ENCODE measurements at places on chromosomes 6 and 20.

GRCh38 chr6:36349240-36349639, 12.6 kb upstream of the BNIP5 start:
- no peak for DNase-seq

- no peak for DNase-seq
Observed at GRCh38 chr6:52016915-52017748, 70.3 kb downstream of the PKHD1 start.

DNA sequence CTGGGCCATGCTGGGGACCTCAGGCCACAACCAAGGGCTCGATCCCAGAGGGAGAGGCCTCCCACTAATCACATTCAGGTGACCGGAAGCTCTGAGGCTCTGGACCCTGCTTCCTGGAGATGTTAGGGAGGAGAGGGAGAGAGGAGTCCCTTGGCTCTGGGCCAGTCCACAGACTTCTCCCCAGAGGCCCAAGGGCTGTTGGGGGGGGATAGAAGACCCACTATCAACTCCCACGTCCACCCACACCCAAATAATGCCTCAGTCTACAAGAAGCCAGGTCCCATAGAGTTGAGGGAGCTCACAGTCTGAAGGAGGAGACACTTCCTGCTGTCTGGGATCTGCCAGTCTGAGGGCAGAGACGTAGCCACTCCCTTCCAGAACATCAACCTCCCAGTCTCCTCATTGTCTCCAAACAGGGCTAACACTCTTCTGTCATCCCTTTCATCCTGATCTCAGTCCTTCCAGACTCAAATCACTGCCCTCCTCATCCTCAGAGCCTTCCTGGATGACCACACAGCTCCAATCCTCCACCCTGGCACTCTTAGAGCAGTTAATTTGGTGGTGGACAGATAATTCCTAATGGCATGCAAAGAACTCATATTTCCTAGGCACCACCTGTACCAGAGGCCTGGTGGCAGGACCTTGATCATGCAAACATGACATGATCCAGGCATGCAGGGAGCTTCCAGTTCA, 69.9 kb downstream of the MRPL14 start:
- no peak for DNase-seq

DNA sequence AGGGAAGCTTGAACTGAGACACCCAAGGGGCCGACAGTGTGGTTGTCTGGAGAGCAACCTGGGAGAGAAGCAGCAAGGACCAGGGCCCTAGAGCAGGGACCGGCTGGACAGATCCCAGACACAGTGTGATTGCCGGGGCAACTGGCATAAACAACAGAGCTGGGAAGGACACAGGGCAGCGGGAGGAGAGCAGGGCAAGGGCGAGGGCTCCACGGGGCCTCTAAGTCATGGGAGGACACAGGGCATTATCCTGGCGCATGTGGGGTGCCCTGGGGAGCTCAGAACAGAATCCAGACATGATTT, 31.1 kb upstream of the CCR6 start:
- no peak for DNase-seq

DNA sequence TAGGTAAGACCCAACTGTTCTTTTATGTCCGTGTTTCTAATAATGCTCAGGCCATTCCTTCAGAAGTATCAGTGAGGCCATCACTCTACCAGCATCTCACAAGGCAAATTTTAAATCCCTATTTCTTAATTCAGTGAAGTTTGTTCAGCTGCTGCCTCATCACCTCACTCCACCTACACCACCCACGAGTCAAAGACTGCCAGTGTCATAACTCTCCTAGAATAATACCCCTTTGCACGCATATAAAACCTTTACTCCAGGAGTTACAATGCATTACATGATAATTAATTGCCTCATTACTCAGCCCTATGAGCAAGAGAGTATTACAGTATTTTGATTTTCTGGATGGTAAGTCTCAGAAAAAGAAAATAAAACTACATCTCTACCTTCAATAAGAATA, 793.6 kb downstream of the TFAP2A start:
- DNase-seq: no peak

- DNase-seq: no peak
Observed at GRCh38 chr6:5632348-5632935, 371.1 kb downstream of the FARS2 start.

DNA sequence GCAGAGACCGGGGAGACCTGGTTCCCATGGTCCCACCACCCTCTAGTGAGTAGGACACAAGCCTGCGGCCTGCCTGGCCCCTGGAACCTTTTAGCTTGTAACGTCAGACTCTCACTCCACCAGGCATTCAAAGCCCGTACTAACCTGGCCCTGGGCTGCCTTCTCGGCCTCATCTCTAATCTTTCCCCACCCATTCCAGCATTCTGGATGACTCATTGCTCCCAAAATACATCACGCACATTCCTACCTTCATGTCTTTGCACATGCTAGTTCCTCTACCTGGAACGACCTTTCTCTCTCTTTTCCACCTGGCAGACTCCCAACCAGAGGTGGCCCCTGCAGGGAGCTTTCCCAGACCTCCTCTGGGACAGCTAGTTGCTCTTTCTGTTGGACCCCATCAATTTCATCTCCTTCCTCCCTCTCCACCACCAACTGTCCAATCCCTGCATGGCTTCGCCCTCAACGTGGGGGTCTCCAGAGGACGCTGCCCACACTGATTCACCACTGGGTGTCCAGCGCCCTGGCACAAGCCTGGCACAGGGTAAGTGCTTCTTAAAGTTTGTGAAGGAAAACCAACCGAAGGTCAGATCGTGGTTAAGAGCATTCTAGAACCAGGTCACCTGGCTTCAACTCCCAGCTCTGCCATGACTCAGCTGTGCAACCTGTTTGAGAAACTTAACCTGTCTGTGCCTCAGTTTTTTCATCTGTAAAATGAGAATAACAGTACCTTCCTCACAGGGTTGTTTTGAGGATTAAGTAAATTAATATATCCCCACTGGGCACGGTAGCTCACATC, 35.2 kb downstream of the JPH2 start:
- no peak for DNase-seq

DNA sequence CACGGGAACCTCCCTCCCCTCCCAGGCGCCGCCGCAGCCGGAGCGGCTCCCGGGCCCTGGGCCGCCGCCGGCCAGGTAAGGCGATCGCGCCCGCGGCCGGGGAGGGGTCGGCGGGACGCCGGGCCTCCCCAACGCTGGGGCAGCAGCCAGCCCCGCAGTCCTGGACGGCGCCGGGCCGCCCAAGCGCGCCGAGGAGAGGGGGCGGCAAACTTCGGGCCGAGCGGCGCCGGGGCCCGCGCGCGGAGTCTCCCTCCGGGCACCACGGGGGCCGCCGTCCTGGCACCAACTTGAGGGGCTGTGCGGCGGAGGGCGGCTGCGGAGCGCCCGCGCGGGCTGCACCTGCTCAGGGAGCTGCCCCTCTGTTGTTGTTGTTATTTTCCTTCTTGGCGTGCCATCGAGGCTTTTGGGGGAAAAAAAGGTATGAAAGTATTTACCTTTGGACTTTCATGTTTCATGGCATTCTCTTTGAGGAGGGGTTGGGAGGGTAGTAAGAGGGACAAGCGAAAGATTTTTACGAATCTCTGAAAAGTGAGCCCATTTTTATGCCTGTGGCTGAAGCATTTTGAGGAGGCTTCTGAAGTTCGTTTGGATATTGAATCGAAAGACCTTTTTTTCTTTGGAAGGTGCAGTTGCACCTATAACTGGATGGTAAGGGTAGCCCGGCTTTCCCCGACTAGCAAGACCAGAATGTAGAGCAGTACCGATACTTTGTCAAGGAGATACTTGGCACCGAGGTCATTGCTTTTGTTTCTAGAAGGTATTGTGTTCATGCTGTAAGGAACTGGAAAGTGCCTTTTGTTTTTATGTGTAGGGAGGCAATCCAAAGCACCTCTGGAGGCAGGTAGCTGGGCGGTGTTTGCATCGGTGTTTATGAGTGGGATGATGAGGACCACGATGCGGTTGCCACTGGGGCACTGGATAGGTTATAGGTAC, at the start of gene RNF182:
Gene RNF182 (plus strand): TSS at position 4 of the 933 bp plus-strand sequence. CDS start 52,168 bp downstream, outside the sequence.
- DNase-seq: no peak

DNA sequence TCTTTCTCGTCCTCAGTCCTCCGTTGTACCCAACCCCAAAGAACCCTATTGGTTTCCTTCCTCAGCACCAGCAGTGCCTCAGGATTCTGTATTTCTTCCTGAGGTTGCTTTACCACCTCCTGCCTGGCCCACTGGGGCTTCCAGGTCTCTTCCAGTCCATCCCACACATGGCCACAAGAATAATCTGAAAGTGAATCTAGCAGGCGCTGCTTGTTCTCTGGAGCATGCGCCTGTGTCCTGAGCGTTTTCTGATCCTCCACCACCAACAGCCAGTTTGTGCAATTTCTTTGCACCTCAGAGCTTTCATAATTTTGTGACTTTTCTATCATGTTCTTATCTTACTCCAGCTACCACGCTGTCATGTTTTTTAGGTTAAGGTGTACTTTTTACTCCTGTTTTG, 11.6 kb upstream of the HSP90AB1 start:
- DNase-seq: no peak

GRCh38 chr6:40671694-40672050, 84.5 kb upstream of the LRFN2 start:
- DNase-seq: no peak

GRCh38 chr6:30263734-30264133, 50.5 kb upstream of the TRIM26 start:
- peak; percentile 59 for DNase-seq

DNA sequence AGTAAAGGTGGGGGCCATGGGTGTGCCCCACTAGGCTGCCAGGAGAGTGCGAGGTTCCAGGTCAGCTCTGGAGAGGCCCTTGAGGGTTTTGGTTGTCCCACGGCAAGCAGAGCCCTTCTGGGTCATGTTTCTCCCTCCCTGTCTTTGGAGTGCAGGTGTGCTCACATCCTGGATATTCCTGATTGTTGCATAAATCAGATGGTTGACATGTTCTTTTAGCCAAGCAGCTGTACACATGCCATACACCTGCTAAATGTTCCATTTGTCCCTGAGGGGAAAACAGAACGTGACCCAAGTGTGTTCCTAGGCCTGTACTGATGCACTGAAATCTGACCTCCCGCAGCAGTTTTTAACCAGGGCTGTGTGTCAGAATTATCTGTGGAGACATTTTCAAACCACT, 77.5 kb upstream of the BEND3 start:
- no peak for DNase-seq

DNA sequence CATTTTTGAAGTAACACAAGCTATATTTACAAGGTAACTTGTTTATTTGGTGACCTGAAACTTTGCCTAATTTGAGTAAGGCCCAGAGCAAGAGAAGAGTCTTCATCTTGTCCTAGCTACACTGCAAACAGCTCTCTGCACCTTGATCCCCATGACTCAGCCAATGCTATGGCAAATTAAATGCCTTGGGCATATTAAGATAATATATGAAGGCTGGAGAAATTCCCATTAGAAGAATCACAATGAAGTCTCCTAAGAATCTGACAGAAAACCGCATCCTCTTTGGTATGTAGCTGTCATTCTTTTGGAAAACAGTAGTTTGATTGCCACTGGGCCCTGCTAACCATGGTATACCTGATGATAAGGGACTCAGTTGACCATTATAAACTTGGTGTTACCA, 204.5 kb downstream of the UBE3D start:
- no peak for DNase-seq

- peak; percentile 95 for DNase-seq
Observed at GRCh38 chr6:112683926-112684325, 336.8 kb downstream of the RFPL4B start.

DNA sequence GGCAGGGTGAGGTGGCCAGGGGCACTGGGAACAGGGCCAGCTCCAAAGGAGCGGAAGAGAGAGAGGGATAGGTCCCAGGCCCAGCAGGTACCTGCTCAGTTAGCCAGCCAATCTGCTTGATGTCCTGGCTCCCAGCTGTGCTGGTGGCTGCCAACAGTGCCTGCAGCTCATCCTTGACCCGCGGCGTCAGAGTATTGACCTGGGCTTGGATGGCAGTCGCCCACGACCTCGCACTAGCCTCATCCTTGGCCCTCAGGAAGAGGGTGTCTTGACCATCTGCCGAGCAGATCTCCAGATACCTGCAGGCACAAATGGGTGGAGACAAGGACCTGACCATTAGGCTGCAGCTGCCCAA, 11.1 kb upstream of the CDK5RAP1 start:
- DNase-seq: no peak

DNA sequence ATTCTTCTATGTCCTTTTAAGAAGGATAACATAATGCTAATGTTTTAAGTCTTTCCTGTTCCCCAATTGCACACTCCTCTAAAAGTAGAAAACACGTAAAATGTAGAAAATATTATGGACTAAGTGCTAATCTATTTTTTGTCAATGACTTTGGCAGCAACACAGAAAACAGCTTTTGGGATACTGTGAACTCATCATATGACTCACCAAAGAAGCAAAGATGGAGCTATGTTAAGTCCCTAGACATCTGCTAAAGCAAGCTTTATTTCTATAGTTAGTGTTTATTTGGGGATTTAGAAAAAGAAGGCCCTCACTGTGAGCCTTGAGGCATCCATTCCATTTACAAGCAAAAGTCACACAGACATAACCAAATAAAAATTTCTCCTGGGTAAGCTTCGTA, 23.0 kb downstream of the OPN5 start:
- no peak for DNase-seq

Measured in choroid plexus epithelial cell (primary cell).